Activated naive CD4-positive, alpha-beta T cell treated with anti-CD3 and anti-CD28 coated beads, Interleukin-2, amount 10 ng/mL, durations not matched to agents 7 days and 5 days (primary cell): ENCODE measurements at places on chromosomes 7 and 10.

- no peaks in the 10 kb centered on the region for H3K27me3 ChIP-seq
- H3K27ac ChIP-seq = no peak overlapping the region
- no peak overlapping the region for H3K4me3 ChIP-seq
Measured at GRCh38 chr7:32616625-32617024, 121.3 kb downstream of the AVL9 start.

DNA sequence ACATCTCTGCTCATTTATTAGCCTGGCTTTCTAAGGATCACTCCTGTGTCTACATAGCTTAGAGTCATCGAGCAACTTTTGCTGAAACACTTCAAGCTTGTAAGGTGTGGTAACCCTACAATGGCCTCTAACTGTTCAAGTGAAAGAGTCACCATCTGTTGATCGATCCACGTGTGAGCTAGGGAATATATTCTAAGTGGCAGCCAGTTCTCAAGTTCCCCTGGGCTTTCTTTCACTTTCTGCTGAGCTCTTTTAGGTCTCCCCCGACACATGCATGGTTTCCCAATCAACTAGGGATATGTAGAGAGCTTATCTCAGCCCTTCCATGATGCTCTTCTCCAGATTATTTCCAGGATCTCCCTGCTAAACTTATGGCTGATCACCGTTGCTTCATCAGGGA lies 15.5 kb downstream of the AOAH start:
- peaks cover 23% of the 10 kb centered on the region for H3K36me3 ChIP-seq
- DNase-seq = no peak
- peaks cover 9% of the 10 kb centered on the region for H3K4me1 ChIP-seq
- no peak overlapping the region for H3K4me3 ChIP-seq
- peaks cover 6% of the 10 kb centered on the region for H3K27me3 ChIP-seq
- no peak overlapping the region for H3K27ac ChIP-seq

DNA sequence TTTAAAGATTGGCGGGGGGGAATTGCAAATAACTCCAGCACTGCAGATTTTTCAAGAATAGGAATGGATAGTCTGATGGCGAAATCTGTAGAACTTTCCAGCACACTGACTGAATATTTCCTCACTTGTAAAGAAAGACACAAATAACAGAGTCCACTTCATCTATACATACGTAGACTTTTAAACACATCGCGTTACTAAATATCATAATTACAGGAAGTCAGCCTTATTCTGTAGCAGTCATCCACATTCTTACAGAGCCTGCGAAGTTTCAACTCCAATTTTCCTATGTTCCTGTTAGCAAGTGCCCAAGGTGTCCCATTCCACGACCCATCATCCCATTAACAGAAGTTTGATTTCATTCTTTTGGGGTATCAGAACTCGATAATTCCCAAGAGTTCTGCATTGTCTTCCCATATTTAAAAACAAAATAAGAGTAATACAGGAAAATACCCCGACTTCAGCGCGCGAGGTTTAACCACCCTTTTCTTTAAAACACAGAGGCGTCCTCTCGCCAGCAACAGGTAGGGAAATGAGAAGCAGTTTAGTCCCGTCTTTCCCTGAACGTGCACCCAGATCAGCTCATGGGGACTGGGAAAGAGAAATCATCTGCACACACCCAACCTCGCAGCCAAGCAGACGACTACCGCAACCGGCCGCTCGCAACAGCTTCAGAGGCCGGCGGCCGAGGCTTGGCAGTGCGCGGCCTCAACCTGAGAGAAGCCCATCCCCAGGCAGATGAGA lies 880 bp downstream of the HERC4 start:
- peak overlapping the region; percentile 91 for H3K27ac ChIP-seq
- peaks cover 24% of the 10 kb centered on the region for H3K36me3 ChIP-seq
- DNase-seq = no peak
- H3K27me3 ChIP-seq = peaks cover 7% of the 10 kb centered on the region
- H3K4me3 ChIP-seq = peak overlapping the region; percentile 91
- peaks cover 47% of the 10 kb centered on the region for H3K4me1 ChIP-seq

DNA sequence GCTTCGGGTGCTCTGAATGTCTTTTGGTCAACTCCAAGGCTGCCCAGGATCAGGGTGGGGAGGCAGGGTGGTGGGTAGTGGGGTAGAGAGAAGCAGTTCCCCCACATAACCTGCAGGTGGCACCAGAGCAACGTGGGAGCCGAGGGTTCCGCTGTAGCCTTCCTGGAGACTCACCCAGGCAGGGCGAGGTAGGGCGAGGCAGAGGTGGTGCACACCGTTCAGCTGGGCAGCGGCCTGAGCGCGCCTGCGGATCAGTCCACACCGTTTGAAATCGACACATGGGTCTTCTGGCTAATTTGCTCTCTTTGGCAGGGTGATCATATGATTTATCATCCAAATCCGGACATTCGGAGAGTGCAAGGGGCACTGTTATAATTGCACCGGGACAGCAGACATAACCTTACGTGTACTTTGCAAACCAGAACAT lies 41.4 kb upstream of the MAP3K8 start:
- no peak overlapping the region for H3K27ac ChIP-seq
- no peaks in the 10 kb centered on the region for H3K36me3 ChIP-seq
- peak; percentile 83 for DNase-seq

DNA sequence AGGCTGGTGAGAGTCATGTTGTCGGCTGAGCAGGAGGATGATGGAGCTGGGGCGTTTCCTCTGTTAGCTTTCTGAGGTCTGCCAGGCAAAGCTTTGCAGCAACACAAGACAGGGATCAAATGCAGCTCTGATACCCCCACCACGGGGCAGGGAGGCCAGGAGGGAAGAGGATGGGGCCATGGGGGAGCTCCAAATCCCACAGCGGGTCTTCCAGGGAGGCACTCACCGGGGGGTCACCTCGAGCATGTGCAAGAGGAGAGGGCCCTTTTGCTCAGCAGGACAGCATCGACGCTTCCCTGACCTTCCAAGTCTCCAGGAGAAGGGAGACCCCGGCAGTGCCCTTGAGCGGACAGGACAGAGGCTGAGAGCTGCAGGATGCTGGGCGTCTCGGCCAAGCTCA lies 127.5 kb downstream of the WDR37 start:
- H3K27ac ChIP-seq = no peak overlapping the region
- no peak overlapping the region for H3K4me3 ChIP-seq
- no peak for DNase-seq
- H3K4me1 ChIP-seq = no peaks in the 10 kb centered on the region

- no peak overlapping the region for H3K4me3 ChIP-seq
- no peaks in the 10 kb centered on the region for H3K27me3 ChIP-seq
- no peaks in the 10 kb centered on the region for H3K4me1 ChIP-seq
- DNase-seq = no peak
- H3K36me3 ChIP-seq = no peaks in the 10 kb centered on the region
Measured at GRCh38 chr7:83465643-83466042, 183.3 kb downstream of the SEMA3E start.

- no peak overlapping the region for H3K4me3 ChIP-seq
- H3K27me3 ChIP-seq = peaks cover 34% of the 10 kb centered on the region
- DNase-seq = peak; percentile 61
- H3K4me1 ChIP-seq = peaks cover 4% of the 10 kb centered on the region
Measured at GRCh38 chr10:80664071-80664680, 126.5 kb downstream of the SH2D4B start.

GRCh38 chr7:98458090-98458875 lies 57.4 kb upstream of the BAIAP2L1 start:
- H3K36me3 ChIP-seq = no peaks in the 10 kb centered on the region
- H3K4me3 ChIP-seq = no peak overlapping the region
- H3K27me3 ChIP-seq = no peaks in the 10 kb centered on the region
- DNase-seq = no peak
- H3K4me1 ChIP-seq = no peaks in the 10 kb centered on the region
- H3K27ac ChIP-seq = no peak overlapping the region

DNA sequence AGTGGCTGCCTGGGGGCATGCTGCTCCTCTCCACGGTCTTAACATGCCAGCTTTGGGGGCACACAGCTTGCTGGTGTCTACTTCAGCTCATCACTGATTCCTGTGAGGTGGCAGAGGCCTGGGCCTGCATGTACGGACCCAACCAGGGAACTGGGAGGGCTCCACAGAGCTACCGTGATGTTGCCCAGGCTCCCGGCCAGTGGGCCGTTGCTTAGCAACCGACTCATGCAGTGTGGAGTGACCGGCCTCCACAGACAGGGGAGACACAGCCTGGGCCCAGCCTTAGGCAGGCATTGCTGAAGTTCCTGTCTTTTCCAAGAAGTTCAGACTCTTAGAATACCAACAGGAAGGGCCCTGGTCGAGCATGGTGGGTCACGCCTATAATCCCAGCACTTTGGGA lies 25.8 kb upstream of the SH2B2 start:
- no peak overlapping the region for H3K27ac ChIP-seq
- no peaks in the 10 kb centered on the region for H3K27me3 ChIP-seq
- no peak overlapping the region for H3K4me3 ChIP-seq
- DNase-seq = no peak
- H3K36me3 ChIP-seq = no peaks in the 10 kb centered on the region
- H3K4me1 ChIP-seq = no peaks in the 10 kb centered on the region

DNA sequence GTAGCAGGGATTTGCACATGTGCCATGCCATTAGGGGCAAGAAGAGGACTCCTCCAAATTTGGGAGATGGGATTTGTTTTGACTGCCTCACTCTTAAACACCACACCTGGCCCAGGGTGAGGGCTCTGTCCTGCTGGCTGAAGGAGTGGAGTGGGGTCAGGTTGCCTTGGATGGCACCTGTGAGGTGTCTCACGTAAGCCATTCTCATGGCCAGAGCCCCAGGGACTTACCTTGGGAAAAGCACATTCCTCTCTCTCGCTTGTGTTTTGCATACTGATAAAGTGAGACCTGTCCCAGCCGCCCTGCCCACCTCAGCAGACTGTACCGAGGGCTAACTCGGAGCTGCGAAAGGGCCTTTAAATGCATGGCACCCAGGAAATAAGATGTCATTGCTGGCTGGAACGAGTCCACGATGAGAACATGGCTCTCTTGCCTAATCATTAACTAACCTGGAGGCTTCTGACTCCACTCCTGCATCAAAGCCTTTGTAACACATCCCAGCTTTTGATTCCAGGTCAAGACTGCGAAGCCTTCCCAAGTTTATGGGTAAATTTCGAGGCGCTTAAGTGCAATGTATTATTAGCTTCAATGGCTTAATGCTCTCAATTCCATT lies 184.0 kb upstream of the RNF32 start:
- no peak for DNase-seq
- no peaks in the 10 kb centered on the region for H3K36me3 ChIP-seq
- no peak overlapping the region for H3K4me3 ChIP-seq
- H3K27ac ChIP-seq = no peak overlapping the region
- peaks cover 13% of the 10 kb centered on the region for H3K27me3 ChIP-seq
- H3K4me1 ChIP-seq = no peaks in the 10 kb centered on the region

DNA sequence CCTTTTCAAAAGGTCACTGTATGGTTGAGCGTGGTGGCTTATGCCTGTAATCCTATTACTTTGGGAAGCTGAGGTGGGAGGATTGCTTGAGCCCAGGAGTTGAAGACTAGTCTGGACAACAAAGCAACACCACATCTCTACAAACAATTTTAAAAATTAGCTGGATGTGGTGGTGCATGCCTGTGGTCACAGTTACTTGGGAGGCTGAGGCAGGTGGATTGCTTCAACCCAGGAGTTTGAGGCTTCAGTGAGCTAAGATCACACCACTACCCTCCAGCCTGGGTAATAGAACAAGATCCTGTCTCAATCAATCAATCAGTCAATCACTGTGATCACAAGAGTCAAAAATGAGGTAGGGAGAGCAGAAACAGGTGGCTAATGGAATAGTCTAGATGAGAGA lies 97.0 kb downstream of the SUGCT start:
- H3K27ac ChIP-seq = no peak overlapping the region
- DNase-seq = no peak
- no peak overlapping the region for H3K4me3 ChIP-seq
- no peaks in the 10 kb centered on the region for H3K36me3 ChIP-seq
- H3K27me3 ChIP-seq = no peaks in the 10 kb centered on the region

- H3K27ac ChIP-seq = no peak overlapping the region
- peaks cover 24% of the 10 kb centered on the region for H3K4me1 ChIP-seq
- peaks cover 2% of the 10 kb centered on the region for H3K36me3 ChIP-seq
- H3K4me3 ChIP-seq = no peak overlapping the region
- no peak for DNase-seq
- H3K27me3 ChIP-seq = peaks cover 98% of the 10 kb centered on the region
Measured at GRCh38 chr7:155800741-155801267, 11.5 kb downstream of the SHH start.

GRCh38 chr10:5187867-5188266 lies 2.9 kb upstream of the AKR1C8 start:
- no peak for DNase-seq
- no peaks in the 10 kb centered on the region for H3K4me1 ChIP-seq
- no peak overlapping the region for H3K27ac ChIP-seq

DNA sequence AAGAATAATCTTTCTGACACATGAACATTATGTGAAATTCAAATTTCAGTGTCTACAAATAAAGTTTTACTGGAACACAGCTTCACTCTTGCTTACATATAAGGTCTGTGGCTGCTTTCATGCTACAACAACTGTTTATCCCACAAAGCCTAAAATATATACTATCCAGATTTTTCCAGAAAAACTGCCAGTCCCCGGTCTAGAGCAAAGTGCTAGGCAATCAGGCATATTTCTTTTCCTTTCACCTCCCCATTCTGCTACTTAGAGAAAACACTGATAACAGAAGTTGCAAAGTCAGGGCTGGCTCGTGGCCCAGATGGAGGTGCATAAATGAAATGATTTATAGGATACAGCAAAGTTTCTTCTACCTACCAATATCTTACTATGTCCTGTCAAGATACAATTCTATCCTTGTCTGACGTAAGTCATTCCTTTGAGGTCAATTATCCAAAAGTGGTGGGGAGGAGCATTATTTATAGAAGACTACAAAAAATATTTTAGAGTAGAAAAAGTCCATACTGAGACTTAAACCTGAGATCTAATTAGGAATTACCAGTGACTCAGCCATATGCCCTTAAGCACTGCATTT lies 384.1 kb downstream of the NXPH1 start:
- DNase-seq = no peak
- H3K27ac ChIP-seq = no peak overlapping the region
- no peaks in the 10 kb centered on the region for H3K27me3 ChIP-seq
- H3K4me1 ChIP-seq = no peaks in the 10 kb centered on the region
- no peak overlapping the region for H3K4me3 ChIP-seq
- no peaks in the 10 kb centered on the region for H3K36me3 ChIP-seq

GRCh38 chr7:130228840-130229502 lies 21.3 kb downstream of the SSMEM1 start:
- no peaks in the 10 kb centered on the region for H3K36me3 ChIP-seq
- H3K4me3 ChIP-seq = no peak overlapping the region
- H3K27ac ChIP-seq = no peak overlapping the region
